Midbrain (tissue), 1 donor: ENCODE measurements at places on chromosomes 1 and 21.

GRCh38 chr1:203655671-203656070 is 29.0 kb downstream of the ATP2B4 start:
- no peak for DNase-seq

GRCh38 chr1:10726355-10726754 is 70.1 kb downstream of the CASZ1 start:
- DNase-seq, result peak; percentile 19

DNA sequence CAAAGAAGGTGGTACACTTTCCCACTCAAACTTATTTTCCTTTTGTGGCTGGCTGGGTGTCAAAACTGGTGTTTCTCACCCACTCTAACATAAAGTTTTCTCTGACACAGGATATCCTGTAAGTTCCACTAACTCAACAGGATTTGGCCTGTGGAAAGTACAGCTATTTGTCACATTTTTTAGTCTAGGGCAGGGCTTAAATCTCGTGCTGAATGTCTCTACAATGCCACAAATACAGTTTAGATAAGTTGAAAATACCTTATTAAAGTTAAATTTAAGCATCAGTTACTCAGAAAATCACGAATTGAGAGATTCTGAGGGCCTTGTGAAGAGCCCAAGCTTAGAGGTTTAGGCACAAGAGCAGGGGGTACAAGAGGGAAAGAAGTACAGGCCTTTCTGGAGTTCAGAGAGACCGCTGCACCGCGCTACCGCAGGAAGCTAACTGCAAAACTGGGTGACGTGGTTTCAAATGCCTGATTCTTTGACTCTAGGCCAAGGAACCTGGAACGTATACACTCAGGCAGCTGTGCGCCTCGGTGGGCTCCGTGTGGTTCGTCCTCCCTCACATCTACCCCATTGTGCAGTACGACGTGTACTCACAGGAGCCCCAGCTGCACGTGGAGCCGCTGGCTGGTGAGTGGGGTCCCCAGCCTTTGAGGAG is 23.4 kb upstream of the PWP2 start:
- no peak for DNase-seq

DNA sequence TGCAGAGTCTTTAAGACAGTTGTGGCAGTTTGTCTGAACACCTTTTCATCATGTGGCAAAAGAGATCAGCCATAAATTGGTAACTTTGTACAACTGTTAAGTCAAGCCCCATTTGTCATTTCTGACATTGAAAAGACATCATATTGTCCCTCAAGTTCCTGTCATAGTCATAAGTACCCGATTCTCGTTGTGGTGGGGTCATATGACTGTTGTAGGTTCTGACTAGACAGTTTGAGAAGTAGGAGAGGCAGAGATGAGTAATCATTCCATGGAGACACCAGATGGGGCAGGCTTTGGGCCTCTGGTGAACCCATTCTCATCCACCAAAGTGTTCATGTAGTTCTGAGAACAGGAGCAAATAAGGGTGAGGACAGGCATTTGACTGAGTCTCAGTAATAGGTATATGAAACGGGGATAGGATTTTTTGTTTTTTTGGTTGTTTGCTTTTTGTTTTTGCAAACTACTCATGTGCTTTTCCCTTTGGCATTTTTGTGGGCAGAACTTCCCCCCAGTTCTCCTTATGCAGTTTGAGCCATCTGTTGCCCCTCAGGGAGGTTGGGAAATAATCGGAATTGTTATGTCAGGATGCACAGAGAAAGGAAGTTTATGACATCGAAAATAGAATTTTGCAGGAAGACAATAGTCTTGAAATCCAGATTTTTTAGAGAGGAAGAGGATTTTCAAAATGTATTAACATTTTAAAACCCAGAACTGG is 86.9 kb upstream of the KCNE2 start:
- no peak for DNase-seq

DNA sequence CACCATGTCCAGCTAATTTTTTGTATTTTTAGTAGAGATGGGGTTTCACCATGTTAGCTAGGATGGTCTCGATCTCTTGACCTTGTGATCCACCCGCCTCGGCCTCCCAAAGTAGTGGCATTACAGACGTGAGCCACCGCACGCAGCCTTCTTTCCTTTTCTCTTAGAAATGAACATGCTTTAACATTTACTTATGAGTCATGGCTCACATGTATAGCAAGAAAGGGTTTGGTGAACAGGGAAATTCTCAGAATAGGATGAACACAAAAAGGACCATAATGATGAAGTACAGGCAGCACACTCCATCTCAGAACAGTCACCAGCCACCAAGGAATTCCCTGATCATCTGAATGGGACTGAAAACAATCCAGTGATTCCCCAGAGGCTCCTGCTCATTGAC is 9.4 kb upstream of the VAMP4 start:
- no peak for DNase-seq

DNA sequence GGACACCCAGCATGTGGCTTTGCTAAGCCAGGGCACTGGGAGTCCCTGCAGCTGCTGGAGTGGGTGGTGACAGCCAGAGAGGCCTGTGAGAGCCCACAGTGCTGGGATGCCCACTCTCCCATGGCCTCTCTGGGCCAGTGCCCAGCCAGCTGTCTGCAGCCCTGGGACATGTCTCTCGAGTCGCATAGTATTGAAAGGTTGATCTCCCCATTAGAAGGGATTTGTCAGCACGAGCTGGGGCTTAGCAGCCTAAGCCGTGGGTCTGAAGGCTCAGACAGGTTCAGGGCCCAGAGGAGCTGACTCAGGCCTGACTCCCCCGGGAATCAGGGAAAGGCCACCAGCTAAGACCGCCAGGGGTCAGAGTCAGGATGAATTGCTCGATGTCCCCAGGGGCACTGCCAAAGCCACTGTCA is 53.5 kb downstream of the FOXD2 start:
- DNase-seq, result no peak

GRCh38 chr1:70906800-70907199 is 140.8 kb downstream of the PTGER3 start:
- no peak for DNase-seq

GRCh38 chr21:38494251-38494642 is 4.0 kb downstream of the ERG start:
- DNase-seq, result no peak

GRCh38 chr1:58116284-58116683 is 430.2 kb downstream of the OMA1 start:
- no peak for DNase-seq

DNA sequence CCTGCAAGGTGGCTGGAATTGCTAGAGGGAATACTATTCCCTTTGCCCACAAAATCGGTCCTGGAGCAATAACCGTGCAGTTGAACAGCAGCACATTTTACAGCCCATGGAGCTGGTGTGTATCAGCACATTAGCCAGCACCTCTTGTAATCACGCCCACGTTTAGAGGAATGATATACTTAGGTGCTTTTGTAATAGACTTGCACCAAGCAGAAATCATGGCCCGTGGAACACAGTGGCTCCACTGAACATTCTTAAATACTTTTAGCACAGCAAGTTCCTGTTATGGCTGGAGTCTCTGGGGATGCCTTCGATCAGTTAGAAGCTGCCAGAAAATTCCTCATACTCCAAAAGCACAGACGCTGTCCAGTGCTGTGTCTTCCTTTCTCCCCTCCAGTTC is 218.1 kb upstream of the FAM78B start:
- no peak for DNase-seq

DNA sequence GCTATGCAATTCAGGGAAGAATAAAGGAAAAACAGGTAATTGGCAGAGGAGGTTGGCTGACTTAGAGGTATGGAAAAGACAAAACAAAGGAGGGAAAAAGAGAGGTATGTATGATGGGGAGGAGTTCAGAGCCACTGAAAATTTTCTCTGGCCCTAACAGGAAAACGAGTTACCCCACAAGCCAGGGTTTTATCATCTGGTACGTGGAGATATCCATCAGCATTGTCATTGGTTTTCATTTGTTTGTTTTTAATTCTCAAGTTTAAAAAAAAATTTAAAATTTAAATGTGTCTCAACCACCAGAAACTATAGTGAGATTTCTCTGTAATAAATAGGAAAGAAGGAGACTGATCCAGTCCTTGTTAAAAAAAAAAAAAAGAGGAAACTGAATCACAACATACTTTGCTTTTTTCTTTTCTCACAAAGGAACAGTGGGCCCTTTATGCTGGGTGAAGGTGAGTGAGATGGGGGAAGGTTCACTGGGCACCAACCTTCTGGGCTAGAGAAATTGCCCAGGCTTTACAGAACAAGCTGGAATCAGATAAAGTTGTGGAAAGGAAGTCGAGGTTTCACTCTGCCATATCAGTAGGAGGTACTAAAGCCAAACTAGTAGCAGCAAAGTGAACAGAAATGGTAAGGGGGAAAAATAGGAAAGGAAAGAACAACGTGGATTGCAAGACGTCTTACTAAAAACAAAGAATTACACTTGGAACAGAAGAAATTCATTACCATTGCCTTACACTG is 2.7 kb downstream of the IFNAR2 start:
- DNase-seq, result no peak

GRCh38 chr1:239387304-239388158 is 1.2 kb downstream of the CHRM3 start:
- DNase-seq, result no peak

GRCh38 chr1:118262865-118263264 is 77.8 kb upstream of the SPAG17 start:
- DNase-seq, result no peak

DNA sequence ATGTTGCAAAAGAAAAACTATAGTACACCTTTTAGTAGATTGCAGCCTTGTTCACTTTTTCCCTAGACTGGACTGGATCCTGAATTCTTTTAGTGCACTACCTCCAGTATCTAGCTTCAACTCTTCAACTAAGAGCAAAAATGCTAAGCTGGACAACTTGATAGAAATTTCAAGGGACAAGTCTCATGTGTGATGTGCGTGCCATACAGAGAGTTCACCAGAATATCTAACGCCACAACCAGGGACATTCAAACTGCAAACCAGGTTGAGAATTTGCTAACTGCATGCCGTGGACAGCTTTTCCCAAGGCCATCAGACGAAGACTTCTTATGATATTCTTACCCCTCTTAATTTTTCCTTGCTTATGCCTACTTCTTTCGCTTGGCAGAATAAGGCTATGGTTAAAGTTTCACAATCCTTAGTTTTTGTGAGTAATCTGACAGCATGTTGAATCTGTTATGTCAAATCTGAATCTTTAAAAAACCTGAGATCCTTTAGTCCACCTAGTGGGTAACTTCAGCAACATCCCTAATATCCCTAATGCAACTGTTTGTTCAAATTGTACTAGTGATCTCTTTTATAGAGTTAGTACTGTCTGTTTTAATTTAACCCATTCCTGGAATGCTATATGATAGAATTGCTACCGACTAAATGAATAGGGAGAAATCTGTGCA is 66.4 kb downstream of the DDAH1 start:
- DNase-seq, result no peak

DNA sequence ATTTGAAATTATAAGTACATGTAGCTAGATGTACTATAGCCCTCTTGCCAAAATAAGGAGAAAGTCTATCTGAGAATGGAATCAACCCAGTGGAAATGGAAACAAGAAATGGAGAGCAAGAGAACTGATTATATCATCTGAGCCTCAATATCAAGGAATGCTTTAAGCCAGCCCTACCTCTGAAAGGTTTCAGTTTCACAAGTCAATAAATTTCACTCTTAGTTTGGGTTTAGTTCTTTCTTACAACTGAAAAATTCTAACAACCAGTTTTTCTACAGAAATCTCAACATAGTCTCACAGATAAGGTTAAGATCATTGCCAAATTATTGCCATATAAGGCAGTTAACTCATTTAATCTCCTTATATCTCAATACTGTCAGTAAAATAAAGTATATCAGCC is 80.0 kb downstream of the EPS15 start:
- no peak for DNase-seq

DNA sequence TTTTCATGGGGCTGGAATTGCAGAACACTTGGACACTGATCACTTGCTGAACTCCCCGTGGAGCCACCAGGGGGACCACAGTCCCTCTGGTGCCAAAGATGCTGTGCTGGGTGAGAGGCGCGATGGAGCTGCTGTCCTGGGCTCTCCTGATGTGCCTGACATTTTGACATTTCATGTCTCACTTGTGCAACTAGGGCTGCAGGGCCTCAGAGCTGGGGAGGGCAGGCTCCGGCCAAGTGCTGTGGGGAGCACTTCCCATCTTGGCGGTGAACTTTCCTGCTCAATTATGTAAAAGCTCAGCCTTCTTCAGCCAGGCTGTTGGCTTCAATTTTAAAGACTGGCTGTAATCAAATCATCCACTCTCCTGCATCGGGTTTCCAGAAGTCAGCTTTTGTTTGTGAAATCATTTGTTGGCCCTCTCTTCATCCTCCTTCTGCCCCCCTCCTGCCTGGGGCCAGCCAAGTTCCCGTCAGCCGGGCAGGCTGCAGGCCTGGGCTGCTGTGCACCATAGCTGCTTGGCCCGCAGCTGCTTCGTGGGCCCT is 36.8 kb downstream of the KCNAB2 start:
- peak; percentile 17 for DNase-seq

DNA sequence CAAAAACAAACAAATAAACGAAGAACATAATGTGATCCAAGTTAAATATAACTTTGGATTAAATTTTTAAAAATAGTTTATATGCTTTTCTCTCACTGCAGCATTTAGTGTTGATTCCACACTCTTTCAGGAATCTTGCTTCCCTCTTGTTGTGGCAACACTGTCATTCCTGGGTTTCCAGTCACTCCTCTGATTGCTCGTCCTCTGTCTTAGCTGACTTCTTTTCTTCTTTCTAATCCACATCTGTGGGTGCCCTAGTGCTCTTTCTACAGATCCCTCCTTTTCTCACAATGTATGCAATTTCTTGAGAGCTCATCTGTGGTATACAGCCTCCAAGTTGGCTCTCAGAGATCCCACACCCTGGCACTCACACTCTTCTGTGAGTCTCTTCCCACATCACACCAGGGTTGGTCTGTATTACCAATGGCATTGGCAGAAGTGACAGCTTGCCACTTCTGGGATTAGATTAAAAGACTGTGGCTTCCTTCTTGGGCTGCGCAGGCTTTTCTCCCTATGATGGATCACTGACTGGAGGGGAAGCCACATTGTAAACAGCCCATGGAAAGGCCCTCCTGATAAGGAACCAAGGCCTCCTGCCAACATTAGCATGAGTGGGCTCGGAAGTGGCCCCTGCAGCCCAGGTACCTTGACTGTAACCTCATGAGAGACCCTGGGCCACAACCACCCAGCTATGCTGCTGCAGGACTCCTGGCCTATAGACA is 11.5 kb upstream of the MYOC start:
- DNase-seq, result no peak

GRCh38 chr1:247474367-247474766 is 16.5 kb upstream of the OR2B11 start:
- DNase-seq, result no peak

DNA sequence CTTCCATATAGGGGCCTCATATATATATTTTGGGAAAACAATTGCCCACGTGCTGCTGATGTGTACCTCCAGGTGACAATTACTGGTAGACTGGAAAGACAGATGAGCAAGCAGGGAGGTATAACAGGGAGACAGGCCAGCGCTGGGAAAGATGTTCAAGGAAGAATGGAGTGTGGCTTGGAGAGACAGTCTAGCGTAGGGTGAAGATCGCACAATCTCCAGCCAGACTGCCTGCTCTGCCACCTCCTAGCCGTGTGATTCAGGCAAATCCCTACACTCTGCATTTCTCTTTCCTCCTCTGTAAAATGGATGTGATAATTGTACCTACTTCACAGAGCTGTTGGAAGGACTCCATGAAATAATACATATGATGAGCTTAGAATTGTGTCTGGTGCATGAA is 66.1 kb downstream of the TMCO4 start:
- no peak for DNase-seq
